Mononuclear cell (primary cell): ENCODE measurements at places on chromosomes 1 and 21. TPM values are rescaled to one million over a fixed set of nuclear protein-coding genes. Genes with fewer than 3 reads are reported as not detected.

Gene DLGAP3
- total RNA-seq, result 0.21 TPM

Gene PLOD1
- total RNA-seq, result 21.8 TPM

Gene SYNC
- total RNA-seq, result 0.10 TPM

Gene OR2L3
- total RNA-seq, result not detected

Gene IVL
- not detected for total RNA-seq

Gene PLA2G2D
- not detected for total RNA-seq

Gene SPRR2E
- total RNA-seq, result not detected

Gene GPATCH3
- 11.8 TPM for total RNA-seq

Gene DISP1
- 0.73 TPM for total RNA-seq

Gene TMPRSS3
- 0.42 TPM for total RNA-seq

Gene PTPN14
- total RNA-seq, result under 0.01 TPM

Gene PPP1R8
- total RNA-seq, result 31.4 TPM

Gene TNNI3K
- total RNA-seq, result 0.94 TPM

Gene SUCO
- total RNA-seq, result 144 TPM

Gene RGS8
- not detected for total RNA-seq

Gene HMGCS2
- total RNA-seq, result not detected

Gene CFAP107
- not detected for total RNA-seq

Gene TMEM81
- total RNA-seq, result 0.63 TPM

Gene ELF3
- total RNA-seq, result 2.8 TPM

Gene GBP6
- 0.21 TPM for total RNA-seq

Gene ADGRL4
- total RNA-seq, result not detected

Gene KRTAP19-1
- total RNA-seq, result not detected

Gene TMEM61
- not detected for total RNA-seq

Gene FCRL2
- total RNA-seq, result 4.0 TPM

Gene UTS2
- total RNA-seq, result 1.4 TPM

Gene PGLYRP3
- not detected for total RNA-seq

Gene RHD
- total RNA-seq, result 1.2 TPM

Gene ZNF683
- 1.8 TPM for total RNA-seq

Gene DAB1
- 0.42 TPM for total RNA-seq

Gene ENO1
- total RNA-seq, result 370 TPM

Gene UBL4B
- not detected for total RNA-seq

Gene AK2
- 29.1 TPM for total RNA-seq

Gene CIART
- total RNA-seq, result 1.2 TPM

Gene LDLRAD1
- not detected for total RNA-seq

Gene FASLG
- 1.4 TPM for total RNA-seq
